GM12878 (cell line): ENCODE measurements at places on chromosomes 16 and 17.

- no peak for DNase-seq
Observed at GRCh38 chr17:42681976-42682721, at the start of gene CNTNAP1. CNTNAP1 (plus strand) TSS chr17:42682531; CDS start chr17:42682830, 299 bp downstream.

GRCh38 chr16:31201582-31202413 is 762 bp downstream of the PYCARD start:
- no peak for DNase-seq

GRCh38 chr16:33059206-33059605 is 134.8 kb upstream of the TP53TG3C start:
- DNase-seq, result no peak

- no peak for DNase-seq
Observed at GRCh38 chr17:40828454-40829044, 6.1 kb upstream of the KRT10 start.

DNA sequence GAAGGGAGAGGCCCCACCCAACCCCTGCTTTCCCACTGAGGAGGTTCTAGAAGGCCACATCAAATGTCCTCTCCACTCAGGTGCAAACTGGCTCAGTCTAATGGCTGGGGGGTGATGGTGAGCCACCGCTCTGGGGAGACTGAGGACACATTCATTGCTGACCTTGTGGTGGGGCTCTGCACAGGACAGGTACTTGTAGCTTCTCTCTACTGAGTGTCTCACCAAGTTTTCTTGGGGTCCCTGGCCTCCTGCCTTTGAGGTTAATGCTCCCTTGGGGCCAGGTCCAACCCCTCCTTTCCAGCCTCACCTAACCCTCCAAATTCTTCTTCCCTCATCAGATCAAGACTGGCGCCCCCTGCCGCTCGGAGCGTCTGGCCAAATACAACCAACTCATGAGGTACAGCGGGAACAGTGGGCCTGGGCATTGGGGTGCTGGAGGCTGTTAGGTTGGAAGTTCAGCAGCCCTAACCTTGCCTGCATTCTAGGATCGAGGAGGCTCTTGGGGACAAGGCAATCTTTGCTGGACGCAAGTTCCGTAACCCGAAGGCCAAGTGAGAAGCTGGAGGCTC is 5.7 kb downstream of the ENO3 start:
- DNase-seq, result no peak

GRCh38 chr17:69067274-69068047 is 6.7 kb upstream of the ABCA9 start:
- DNase-seq, result no peak

DNA sequence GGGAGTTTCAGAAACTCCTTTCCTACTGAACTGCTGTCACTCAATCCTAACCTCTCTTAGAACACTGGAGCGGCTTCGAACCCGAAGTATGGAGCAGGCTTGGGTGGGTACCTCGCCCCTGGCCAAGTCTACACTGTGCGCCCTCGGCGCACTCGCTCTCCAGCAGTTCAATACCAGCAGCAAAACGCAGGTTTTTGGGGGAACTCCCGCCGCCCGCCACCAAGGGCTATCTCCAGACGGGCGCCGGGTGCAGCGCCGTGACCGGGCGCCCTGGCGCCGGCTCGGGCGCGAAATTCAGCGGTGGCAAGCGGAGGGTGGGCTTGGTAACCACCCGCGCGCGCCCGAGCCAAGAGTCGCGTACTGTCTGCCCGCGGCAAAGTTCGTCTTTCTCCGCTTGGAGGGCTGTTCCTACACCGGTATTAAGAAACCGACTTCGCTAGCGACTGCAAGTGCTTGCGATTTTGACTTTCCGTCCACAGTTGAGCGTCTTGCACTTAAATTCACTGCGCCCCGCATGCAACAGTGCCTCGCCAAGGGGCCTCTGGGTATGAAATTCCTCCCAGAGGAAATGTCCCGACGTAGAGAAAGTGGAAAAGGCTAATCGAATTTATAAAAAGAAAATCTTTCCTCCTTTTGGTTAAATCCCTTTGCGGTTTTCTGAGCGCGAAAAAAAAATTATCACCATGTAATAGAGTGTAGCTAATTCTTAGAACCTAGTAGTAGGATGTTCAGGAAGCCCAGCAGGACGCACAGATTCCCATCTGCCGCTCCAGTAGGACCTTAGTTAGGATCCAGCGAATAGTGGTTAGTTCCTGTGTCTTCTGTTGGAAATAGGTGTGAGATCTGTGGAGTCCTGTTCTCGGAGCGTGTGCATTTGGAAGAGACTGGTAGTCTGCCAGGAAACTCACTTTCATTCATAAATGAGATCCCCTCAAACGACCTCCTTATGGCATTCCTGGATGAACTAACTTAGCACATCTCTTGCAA is 5.0 kb upstream of the SALL1 start:
- no peak for DNase-seq

GRCh38 chr17:40454613-40454995 is 11.4 kb downstream of the IGFBP4 start:
- no peak for DNase-seq

- DNase-seq, result peak; percentile 3
Observed at GRCh38 chr16:53282975-53283946, 151.0 kb upstream of the RBL2 start.

DNA sequence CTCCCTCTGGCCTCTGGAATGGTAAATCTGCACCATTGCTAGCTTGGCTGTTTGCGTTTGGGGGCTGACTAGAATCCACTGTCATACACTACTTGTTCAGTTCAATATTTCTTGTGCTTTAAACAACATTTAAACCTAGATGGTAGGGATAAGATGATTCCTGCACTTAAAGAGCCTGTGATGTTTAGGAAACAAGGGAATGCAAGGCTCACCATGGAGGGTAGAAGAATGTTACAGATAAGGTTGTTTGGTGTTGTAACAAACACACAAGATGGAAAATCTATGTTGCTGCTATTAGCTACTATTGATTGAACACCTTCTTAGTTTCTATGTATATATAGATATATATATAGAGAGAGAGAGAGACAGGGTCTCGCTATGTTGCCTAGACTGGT is 31.4 kb downstream of the YPEL2 start:
- no peak for DNase-seq

GRCh38 chr16:46882304-46882939 is 1.7 kb upstream of the GPT2 start:
- no peak for DNase-seq

DNA sequence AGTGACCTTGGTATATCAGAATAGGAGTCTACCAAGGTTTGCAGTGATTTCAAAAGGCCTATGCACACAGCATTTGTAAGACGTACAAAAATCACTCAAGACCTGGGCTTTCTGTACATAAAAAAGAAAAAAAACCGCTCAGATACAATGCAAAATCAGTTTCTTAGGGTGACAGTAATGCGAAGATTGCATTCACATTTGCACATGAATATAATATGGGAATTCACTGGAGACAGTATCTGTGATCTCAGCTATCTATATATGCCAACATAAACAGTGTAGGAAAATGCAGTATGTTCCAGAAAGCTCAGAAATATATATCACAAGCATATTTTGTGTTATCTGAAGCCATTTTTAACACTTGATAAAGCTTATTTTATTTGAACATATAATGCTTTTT is 176.4 kb upstream of the MYOCD start:
- DNase-seq, result no peak

GRCh38 chr17:6648181-6648580 is 3.2 kb downstream of the MED31 start:
- no peak for DNase-seq
